ENCODE measurements at places on chromosomes 16 and 17. TPM values are rescaled to one million over a fixed set of nuclear protein-coding genes. Genes with fewer than 3 reads are reported as not detected.

DNA sequence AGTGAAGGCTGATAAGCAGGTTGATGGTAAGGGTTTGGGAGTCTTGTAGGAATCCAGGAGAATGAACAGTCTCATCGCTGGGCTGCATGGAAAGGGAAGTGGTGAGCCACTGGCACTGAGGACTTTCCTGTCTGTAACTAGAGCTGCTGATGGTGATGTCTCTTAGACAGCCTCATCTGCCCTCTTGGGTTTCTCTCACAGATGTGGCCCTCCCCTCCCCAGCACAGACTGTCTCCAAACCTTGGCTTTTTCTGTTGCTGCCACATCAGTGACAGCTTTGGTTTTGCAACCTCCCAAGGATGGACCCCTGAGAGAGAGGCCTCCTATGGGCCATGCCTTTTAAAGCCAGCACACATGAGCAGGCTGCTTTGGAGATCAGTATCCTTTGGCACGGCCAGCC lies 16.9 kb downstream of the PLCG2 start:
- no peak for DNase-seq
- peaks cover 59% of the 10 kb centered on the region for H3K36me3 ChIP-seq
- no peak overlapping the region for H3K27ac ChIP-seq
- H3K4me1 ChIP-seq = peaks cover 4% of the 10 kb centered on the region

KCTD19 gene
- total RNA-seq = 0.65 TPM

SLC22A31 gene
- total RNA-seq = 2.3 TPM

DNA sequence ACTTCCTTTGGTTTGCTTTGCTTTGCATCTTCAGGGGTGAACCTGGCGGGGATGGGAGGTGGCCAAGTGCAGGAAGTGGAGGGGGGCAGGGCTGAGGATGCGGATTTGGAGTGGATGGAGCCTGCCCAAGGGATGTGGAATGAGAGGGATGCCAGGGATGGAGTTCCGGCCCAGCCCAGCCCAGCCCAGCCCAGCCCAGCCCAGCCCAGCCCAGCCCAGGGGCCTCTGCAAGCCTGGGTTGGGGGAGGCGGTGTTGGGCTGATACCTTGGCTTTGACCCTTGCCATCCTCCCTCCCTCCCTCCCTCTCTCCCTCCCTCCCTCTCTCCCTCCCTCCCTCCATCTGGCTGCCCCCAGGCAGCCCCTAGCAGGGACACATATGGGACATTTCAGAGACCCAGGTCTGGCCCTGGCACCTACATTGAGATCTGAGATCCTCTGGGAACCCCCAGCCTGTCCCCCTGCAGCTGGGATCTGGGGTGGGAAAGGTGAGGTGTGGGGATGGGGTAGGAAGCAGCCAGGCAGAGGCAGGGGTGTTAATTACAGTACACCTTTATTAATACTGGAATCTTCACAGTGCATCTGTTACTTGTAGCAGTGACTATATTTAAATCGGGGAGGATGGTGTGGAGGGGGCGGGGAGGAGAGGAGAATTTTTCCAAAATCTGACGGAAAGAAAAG lies 14.5 kb downstream of the IL34 start:
- no peak for DNase-seq
- peaks cover 89% of the 10 kb centered on the region for H3K36me3 ChIP-seq
- no peak overlapping the region for H3K4me3 ChIP-seq
- H3K27ac ChIP-seq = peak overlapping the region; percentile 39

KCNH6 gene
- not detected for total RNA-seq

All from spleen (tissue), 13 donors.